ENCODE measurements at places on chromosomes 7 and 10. TPM values are rescaled to one million over a fixed set of nuclear protein-coding genes. Genes with fewer than 3 reads are reported as not detected.

SOSTDC1 gene
- not detected for total RNA-seq

TMEM236 gene
- under 0.01 TPM for total RNA-seq

LIPJ gene
- total RNA-seq, result under 0.01 TPM

PRLHR gene
- total RNA-seq, result not detected

SEMA3E gene
- total RNA-seq, result 2.0 TPM

CHST15 gene
- total RNA-seq, result 1.4 TPM

CYP3A5 gene
- 0.28 TPM for total RNA-seq

DYNC1I1 gene
- 0.83 TPM for total RNA-seq
